ENCODE measurements at places on chromosomes 4 and X.

GRCh38 chrX:40503094-40503493 lies 77.7 kb upstream of the ATP6AP2 start:
- no peak for DNase-seq

DNA sequence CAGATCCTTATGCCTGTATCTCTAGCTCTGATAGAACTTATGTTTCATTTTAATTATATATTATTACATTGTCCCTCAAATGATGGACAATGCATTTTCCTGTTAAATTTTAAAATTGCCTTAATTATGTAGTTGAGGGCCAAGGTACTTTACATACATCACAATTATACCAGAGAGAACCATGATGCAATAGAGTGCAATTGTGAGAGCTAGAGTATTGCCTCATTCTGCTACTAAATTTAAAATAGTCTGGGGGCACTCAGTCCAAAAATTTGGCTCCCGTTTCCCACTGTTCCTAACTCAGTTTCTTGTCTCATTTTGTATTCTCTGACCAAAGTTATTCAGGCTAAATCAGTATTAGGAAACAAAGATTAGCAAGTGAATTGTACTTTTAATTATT lies 378.5 kb upstream of the ZFP42 start:
- DNase-seq = no peak

DNA sequence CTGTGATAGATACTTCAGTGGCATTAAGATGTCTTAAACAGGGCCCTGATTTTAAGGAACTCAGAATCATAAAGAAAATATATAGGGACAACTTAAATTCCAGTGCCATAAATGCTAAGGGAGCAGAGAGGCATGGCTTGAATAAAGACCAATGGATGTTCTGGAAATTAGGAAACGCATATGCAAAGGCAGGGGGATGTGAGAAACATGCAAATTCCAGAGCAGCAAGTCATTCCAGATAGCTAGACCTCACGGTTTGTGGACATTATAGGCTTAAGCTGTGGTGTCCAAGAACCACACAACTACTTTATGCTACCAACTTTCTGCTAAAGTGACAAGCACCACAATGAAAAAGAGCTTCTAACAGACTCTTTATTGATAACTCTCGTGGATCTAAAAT lies 132.6 kb upstream of the ANK2 start:
- no peak for DNase-seq

- peak; percentile 67 for DNase-seq
Measured at GRCh38 chr4:2961811-2962441, 1.3 kb downstream of the NOP14 start.

- DNase-seq = no peak
Measured at GRCh38 chr4:7217039-7217438, 24.7 kb downstream of the SORCS2 start.

- peak; percentile 42 for DNase-seq
Measured at GRCh38 chr4:123478859-123479345, 82.3 kb downstream of the SPRY1 start.

GRCh38 chr4:139315221-139315675 lies 13.0 kb upstream of the NDUFC1 start:
- DNase-seq = no peak

- DNase-seq = no peak
Measured at GRCh38 chr4:140046543-140046942, 107.4 kb downstream of the MAML3 start.

DNA sequence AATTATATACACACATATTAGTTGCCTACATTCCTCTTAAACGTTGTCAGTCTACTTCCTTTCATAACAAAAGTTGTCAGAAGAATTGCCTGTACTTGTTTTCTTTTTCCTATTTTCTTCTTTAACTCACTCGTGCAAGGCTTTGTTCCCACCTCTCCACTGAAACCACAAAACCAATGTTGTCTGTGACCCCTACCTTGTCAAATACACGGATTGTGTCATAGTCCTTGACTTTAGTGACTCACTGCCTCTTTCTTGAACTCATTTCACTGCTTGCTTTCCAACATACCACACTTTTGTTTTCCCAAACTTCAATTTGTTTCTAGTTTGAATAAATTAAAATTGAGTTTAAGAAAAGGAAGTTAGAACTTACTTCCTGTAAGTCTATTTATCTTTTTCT lies 283.9 kb upstream of the AGA start:
- DNase-seq = no peak

DNA sequence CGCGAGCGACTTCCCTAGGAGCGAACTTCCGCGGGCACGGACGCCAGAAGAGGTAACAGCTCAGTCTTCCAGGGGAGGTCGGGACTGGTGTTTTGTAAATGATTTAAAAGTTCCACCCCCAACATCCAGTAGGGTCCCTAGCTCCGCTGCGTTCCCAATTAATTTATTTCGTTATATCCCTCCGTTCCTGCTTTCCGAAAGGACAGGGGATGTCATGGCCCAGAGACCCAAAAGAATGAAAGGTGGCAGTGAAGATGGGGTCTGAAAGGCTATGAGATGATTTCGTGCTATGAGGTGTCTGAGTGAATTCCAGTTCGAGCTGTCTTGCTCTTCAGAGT lies 373 bp upstream of the SMIM43 start:
- no peak for DNase-seq

GRCh38 chrX:8987672-8988250 lies 46.2 kb downstream of the FAM9B start:
- DNase-seq = peak; percentile 21

DNA sequence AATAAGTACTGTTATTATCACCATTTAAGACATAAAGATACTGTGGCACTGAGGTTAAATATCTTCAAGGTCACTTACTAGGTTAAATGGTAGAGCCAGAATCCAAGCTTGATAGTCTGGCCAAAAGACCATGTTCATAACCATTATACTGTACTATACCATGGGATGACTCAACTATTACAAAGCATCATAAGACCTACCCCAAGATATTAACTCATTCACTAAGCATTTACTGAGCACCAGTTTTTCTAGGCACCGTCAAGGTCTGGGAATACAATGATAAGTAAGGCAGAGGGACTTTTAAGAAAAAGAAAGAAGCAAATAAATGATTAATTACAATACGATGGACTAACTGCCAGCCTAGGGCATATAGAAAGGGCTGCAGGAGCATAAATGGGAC lies 95.5 kb upstream of the KCTD8 start:
- DNase-seq = no peak

DNA sequence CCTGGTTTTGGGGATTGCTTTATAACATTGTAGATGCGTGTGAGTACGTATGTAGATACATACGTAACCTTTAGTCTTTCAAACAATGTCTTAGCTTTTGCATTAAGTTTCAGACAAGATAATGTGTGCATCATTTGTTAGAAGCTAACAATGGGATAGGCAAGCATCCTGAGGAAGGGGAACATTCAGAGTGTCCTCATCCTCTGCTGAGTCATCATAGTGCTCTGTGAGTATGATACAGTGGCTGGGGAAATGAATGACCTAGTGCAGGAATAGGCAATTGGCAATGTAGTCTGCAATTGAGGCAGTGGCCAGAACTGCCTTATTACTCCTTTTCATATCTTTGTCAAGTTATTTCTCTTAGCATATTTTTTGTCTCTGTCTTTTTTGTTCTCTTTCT lies 7.3 kb downstream of the NAP1L5 start:
- no peak for DNase-seq

DNA sequence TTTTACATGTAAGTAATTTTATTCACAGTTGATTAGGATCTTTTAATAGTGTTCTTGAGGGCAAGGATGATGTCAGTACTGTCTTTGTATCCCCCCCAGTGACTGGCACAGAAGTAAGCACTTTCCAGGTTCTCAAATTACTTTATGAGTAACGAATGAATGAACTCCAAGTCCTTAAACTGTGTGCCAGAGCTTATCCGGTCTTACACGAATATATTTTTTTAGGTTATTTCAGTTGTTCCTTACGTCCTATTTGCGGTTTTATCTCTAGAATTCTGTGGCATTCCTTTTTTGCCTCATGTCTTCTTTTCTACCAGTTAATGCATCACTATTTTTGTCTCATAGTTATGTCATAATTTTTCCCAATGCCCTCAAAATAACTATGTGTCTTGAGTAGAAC lies 106.9 kb upstream of the MID1IP1 start:
- DNase-seq = no peak

DNA sequence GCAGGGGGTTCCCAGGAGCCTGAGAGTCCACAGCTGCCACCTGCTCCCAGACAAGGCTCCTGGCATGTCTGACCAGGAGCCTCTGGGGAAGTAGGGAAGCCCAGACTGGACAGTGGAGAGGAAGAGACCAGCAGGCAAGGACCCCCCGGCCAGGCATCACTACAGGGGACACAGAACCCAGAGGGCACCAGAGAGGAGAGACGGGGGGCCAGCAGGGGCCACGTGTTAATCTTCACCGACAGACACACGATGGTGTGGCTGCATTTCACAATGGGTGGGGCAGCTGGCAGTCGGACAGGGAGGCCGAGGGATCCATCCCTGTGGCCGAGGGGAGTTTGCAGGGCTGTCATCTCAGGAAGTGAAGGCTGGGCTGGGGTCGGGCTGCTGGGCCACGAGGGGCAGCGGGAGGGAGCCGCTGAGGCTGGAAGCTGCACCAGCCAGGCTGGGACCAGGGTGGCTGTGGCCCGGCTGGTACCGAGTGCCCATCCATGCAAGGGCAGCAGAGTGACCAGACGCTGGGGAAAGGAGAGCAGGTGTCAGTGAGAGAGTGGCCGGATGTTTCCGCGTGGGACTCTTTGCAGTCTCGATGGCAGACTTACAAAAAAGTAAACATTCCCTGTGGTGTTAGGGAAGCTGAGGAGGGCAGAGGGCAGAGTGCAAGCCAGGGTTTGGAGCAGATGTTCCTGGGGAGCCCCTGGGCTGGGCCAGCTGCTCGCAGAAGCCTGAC lies 4.7 kb downstream of the PDE6B start:
- no peak for DNase-seq

GRCh38 chr4:139851639-139852038 lies 186.0 kb downstream of the MGST2 start:
- no peak for DNase-seq

DNA sequence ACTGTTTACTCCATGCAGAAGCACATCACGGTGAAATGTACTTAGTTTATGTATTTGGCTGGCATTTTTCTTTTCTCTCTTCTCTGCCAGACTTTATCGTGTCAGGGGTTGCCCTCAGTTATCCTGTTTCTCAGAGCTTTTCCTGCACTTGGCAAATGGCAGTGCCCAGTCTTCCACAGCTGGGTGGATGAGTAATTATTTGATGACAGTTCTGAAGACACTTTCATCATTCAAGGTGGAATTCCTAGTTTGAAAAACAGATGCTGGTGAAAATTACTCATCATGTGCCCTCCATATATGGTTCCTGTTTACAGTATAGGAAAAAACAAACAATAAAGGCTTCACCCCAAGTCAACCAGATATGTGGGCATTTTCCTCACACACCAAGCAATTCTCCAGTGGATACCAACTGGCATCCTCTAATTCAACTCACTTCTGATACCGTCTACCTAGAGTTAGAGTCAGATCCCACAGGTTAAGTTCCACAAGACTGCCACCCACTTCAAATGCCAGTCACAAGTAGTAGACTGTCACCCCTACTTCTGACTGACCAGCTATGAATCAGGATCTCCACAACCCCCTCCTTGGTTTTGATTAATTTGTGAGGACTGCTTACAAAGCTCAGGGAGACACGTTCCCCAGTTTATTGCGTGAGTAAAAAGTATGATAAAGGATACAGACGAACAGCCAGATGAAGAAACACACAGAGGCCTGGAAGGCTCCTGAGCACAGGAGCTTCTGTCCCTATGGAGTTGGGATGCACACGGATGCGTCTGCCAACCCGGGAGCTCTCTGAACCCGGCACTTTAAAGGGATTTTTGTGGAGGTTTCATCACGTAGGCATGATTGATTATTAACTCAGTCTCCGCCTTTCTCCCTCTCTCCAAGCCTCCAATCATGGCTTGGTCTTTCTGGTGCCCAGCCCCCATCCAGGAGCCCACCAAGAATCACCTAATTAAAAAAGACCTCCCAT lies 72.9 kb downstream of the CLDN34 start:
- no peak for DNase-seq

- no peak for DNase-seq
Measured at GRCh38 chr4:25377572-25378436, 741 bp downstream of the ANAPC4 start.

- no peak for DNase-seq
Measured at GRCh38 chr4:138317175-138317748, 75.1 kb upstream of the SLC7A11 start.

- peak; percentile 79 for DNase-seq
Measured at GRCh38 chr4:153488006-153488891, 22.1 kb downstream of the TMEM131L start.

DNA sequence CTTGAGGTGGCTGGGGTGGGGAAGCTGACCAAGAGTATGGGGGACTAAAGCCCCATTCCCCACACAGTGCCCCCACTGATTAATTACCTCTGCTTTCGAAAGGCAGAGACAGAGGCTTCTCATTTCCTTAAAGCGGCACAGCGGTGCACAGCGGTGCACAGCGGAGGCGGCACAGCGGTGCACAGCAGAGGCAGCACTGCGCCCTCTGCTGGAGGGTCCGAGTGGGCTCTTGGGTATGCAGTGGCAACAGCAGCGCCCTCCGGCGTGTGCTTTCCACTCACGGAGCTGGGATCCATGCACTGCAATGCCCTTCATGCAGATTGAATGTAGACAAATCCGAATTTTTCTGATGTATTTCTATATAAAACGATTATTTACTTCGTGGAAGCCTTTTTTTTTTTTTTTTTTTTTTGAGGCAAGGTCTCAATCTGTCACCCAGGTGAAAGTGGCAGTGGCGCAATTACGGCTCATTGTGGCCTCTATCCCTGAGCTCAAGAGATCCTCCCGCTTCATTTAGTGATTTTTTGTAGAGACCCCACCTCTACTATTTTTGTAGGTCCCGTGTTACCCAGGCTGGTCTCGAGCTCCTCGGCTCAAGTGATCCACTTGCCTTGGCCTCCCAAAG lies 19.7 kb upstream of the PRPS2 start:
- peak; percentile 77 for DNase-seq

- no peak for DNase-seq
Measured at GRCh38 chrX:16061296-16061695, 62.1 kb upstream of the GRPR start.

DNA sequence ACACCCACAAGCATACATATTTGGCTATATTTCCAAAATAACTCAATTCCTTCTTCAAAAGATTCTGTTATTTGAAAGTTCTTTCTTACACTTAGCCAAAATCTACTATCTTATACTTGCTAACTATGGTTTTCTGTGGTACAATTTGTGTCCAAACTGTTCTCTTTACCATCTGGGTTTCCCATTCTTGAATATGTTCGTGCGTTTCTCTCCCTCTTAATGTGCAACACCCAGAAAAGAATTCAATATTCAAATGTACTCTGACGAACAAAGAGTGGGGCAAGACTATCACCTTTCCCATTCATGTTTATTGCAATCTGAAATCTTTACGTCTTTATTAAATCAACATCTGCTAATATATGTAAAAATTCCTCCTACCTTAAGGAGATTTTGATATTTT lies 912.7 kb downstream of the FAT4 start:
- no peak for DNase-seq

GRCh38 chrX:42837101-42837726 lies 59.3 kb upstream of the PPP1R2C start:
- DNase-seq = no peak

GRCh38 chr4:154727540-154727939 lies 16.3 kb upstream of the LRAT start:
- DNase-seq = no peak

- no peak for DNase-seq
Measured at GRCh38 chr4:185036019-185036418, 17.7 kb downstream of the HELT start.

GRCh38 chr4:162921178-162921785 lies 245.4 kb downstream of the NAF1 start:
- no peak for DNase-seq

GRCh38 chrX:123188081-123188480 lies 4.0 kb downstream of the GRIA3 start:
- no peak for DNase-seq

Measured in activated CD8-positive, alpha-beta T cell treated with anti-CD3 and anti-CD28 coated beads, Interleukin-2, amount 10 ng/mL, durations not matched to agents 7 days and 5 days (primary cell).